ENCODE measurements at places on chromosomes 4 and X.

GRCh38 chr4:44679060-44679459 lies 840 bp downstream of the GUF1 start:
- no peak for DNase-seq

- no peak for DNase-seq
Measured at GRCh38 chr4:106096454-106096853, 201.2 kb downstream of the NPNT start.

DNA sequence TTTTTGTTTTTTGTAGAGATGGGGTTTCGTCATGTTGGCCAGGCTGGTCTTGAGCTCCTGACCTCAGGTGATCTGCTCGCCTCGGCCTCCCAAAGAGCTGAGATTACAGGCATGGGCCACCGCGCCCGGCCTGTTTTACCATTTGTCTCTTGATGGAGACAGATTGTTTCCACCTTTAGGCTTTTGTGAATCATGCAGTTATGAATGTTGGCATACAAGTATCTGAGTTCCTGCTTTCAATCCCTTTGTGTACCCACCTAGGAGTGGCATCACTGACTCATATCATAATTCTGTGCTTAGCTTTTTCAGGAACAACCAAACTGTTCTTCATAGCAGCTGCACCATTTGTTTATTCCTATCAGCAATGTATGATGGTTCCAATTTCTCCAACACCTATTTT lies 20.2 kb upstream of the MGST2 start:
- DNase-seq, result no peak

GRCh38 chr4:53558065-53558801 lies 33.1 kb downstream of the LNX1 start:
- DNase-seq, result no peak

DNA sequence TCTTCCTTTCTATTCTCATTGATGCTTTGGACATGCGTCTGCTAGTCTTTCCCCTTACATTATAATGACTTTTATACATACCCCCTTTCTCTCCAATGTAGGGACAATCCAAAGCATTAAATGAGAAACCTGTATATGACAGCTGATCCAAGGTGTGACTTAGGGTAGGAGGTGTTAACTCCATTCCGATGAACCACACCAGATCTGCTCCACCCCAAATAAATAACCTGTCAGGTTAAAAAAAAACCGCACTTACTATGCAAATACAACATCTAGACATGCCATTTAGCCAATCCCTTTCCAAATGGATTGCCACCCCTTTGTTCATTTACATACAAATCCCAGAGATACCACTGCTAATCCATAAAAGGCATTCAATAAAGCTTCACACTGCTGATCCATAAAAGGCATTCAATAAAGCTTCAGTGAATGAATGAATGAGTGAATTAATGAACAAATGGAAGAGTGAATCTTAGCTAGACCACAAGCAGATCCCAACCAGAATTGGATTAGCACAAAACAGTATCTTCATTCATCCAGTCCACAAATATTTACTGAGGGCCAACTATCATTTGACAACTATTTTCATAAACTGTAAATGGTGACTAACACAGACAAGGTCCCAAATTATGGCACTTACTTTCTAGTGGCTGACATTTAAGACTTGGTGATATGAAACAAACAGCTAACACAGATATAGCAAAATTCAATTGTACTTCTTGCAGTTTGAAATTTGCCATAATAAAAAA lies 158.9 kb upstream of the MAP3K15 start:
- DNase-seq, result no peak

DNA sequence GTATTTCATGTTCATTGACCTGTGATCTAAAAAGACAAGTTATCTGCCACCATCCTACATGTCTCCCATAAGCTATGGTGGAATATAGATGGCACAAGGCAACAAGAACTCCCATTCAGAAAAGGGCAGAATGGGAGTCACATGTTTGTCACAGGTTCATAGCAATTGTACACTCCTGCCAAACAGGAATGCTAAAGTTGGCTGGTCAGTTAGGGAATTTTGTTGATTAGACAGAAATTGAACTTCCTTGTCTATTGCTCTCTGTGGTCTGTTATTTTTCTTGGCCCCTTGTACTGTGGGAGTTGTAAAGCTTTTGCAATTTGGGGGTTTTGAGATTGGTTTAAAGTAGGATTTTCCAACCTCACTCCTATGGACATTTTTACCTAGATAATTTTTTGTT lies 101.7 kb upstream of the SOD3 start:
- no peak for DNase-seq

- DNase-seq, result no peak
Measured at GRCh38 chr4:6464842-6465588, 7.4 kb downstream of the PPP2R2C start.

DNA sequence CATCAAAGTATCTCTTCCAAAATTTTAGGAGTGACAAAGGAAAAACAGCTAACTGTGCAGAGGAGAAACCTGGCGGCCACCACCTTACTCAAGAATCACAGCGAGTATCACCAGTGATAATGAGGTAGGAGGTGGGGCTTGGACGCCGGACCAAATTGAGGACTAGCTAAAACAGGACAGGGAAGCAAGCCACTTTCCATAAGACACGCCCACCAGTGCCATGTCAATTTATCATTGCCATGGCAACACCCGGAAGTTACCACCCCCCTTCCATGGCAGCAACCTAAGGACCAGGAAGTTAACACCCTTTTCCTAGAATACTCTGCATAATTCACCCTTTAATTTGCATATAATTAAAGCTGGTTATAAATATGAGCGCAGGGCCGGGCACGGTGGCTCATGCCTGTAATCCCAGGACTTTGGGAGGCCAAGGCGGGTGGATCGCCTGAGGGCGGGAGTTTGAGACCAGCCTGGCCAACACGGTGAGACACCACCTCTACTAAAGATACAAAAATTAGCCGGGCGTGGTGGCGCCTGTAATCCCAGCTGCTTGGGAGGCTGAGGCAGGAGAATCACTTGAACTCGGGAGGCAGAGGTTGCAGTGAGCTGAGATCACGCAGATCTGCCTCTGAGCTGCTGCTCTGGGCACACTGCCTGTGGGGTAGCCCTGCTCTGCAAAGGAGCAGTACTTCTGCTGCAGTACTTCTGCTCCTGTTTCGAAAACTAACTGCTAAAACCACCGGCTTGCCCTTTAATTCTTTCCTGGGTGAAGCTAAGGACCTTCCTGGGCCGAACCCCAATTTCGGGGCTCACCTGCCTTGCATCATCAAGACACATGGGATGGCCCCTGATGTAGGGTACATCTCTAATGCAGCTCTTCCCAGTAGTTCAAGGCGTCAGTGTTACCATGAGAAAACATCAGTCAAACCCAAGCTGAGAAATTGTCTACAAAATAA lies 116.7 kb downstream of the HMX1 start:
- DNase-seq, result no peak

DNA sequence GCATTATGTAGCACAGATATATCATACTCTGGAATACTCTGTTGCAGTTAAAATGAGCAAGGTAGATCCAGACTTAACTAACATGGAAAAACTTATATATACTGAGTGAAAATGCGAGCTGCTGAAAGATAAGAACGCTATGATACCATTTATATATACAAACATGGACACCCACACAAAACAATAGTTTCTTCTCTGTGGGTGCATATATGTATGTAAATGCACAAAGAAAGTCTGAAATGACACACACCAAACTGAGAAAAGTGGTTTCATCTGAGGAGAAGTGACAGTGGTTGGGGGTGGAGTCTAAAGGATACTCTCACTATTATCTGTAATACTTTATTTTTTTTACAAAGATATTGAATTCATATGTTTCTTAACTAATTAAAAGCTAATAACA lies 12.2 kb upstream of the FGF2 start:
- no peak for DNase-seq

GRCh38 chr4:102345795-102346100 lies 466 bp upstream of the SLC39A8 start:
- no peak for DNase-seq

- DNase-seq, result no peak
Measured at GRCh38 chr4:140944572-140944971, 188.4 kb upstream of the TBC1D9 start.

GRCh38 chr4:112518675-112519074 lies 2.7 kb upstream of the NEUROG2 start:
- DNase-seq, result no peak

GRCh38 chr4:55242506-55242905 lies 103.5 kb upstream of the SRD5A3 start:
- no peak for DNase-seq

GRCh38 chrX:2756548-2756947 lies 4.7 kb downstream of the XG start:
- no peak for DNase-seq

DNA sequence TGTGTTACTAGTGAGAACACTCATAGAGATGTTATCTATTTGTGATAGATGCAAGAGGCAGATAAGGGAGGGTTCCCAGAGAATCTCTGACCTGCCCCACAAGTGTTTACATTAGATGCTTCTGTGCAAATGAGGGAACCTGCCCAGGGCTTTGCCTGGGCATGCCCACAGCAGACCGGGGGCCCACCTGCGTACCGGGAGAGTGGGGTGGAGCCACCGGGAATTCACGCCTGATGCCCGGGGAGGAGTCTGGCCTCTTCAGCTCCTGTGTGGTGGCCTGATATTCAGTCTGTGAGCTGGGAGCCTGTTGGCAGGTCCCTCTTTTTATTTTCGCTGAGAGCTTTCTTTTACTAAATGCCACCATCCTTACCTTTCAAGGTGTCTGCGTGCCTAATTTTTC lies 155.7 kb downstream of the SNCA start:
- no peak for DNase-seq

DNA sequence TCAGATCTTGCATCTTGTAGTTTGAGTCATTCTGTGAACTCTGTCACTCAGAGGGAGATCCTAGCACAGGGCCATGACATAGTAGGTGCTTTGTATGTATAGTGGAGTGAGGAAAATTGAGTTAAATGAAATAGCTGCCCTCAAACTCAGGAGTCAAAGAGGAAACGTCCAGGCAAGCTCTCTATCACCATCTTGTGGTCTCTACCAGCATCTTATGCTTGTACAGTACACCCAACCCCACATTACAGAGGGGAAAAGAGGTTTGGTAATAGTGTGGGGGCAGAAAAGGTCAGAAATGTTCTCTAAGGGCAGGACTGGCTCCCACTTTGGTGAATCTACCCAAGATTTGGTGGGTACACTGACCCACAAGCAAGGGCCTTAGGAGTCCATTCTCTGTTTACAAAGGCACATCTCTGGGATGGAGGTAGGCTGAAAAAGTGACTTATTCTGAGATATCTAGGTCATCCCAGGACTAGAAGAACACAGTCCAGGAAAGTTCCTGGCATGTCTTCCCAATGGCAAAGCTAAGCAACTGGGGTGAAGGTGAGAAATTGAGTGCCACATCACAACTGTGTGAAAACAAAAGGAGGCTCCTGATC lies 131.8 kb downstream of the OR13H1 start:
- DNase-seq, result no peak

GRCh38 chr4:163810755-163811154 lies 316.3 kb downstream of the TMA16 start:
- DNase-seq, result no peak

DNA sequence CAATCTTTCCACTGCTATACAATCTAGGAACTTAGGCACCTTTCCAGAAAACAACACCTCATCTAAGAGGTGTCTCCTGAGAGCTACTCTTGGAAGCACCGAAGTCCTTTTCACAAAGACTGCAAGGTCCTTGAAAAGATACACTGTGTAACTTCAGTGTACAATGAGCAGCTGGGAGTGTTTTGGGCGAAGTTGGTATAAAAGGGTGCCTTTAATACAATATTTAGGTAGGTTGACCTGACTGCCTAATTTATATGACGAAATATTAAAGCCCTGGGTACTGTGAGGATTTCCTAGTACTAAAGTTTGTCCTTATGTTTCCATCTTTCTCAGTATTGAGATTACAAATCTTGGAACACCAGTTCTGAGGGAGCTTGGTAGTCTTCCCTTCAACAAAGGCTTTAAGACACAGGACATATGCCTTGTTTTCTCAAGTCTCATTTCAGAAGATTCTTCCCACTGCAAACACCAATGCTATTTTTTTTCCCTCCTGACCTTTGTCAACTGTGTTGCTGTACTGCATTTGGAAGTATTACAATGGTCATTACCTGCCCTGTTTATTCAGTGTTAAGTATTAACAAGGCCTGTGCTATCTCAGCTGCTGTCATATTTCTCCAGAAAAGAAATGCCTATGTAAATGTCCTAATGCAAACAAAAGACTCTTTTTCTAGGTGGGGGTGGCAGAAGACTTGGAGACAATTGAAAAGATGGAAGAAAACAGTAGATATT lies 134.2 kb downstream of the MAML3 start:
- no peak for DNase-seq

DNA sequence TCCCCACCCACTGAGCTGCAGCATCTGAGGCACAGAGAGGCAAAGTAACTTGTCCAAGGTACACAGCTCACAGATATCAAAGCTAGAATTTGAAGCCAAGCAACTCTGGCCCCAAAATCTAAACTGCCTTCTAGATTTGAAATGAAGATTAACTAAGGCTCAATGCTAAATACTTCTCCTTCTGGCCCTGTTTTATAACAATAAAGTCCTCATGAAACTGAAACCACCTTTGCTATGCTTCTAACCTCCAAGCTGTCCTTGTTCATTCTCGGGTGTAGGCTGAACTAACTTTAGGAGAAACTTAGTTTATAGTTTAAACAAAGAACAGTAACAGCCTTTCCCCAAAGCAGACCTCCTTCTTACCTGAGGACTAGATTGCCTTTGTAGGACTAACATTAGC lies 93.6 kb downstream of the DCTD start:
- no peak for DNase-seq

DNA sequence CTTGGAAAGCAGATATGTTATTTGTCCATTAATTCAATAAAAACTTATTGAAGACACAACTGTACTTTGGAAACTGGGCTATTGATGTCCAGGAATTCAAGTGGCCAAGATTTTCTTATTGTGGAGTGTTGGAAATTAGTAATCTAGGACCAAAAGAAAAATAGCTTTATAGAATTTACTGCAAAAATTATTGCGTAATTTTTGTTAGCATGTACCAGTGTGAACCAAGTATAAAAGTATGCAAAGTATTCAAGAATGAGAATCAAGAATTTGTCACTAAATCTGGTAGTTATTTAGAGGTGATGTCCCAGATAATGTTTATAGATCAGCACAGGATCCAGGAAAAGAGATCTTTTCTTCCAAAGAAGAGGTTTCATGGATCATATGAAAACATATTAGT lies 468.9 kb upstream of the CTSO start:
- no peak for DNase-seq

DNA sequence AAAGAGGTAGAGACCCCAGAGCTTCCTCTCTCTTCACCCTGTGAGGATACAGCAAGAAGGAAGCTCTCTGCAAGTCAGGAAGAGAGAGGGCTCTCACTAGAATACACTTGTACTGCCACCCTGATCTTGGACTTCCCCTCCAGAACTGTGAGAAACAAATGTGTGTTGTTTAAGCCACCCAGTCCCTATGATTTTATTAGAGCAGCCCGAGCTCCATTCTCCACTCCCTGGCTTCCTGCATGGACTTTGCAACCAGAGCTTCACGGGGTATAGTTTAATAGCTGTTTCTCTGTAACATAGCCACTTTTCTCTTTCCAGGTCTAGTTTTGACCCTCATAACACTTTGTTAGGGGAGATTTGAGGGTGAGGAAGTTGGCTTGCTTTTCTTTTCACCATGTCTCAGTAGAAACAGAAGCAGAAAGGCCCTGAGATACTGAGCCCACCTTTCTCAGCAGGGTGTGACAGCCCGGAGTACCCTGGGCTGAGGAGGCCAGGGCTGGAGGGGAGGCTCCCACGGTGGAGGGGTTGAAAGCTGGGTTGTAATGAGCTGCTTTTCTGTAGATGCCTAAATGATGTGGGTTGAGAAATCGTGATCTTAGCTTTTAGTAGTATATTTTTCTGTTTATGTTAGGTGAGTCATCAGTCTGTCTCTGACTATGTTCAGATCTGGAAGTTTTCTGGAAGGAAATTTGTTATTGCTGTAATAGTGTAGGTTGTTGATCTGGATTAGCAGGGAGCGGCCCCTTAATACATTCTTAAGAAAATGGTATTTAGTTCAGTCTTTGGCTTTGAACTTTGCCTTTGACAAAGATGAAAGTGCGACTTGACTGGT lies 118.6 kb downstream of the PTTG2 start:
- no peak for DNase-seq
